ENCODE measurements at places on chromosomes 2 and 18.

DNA sequence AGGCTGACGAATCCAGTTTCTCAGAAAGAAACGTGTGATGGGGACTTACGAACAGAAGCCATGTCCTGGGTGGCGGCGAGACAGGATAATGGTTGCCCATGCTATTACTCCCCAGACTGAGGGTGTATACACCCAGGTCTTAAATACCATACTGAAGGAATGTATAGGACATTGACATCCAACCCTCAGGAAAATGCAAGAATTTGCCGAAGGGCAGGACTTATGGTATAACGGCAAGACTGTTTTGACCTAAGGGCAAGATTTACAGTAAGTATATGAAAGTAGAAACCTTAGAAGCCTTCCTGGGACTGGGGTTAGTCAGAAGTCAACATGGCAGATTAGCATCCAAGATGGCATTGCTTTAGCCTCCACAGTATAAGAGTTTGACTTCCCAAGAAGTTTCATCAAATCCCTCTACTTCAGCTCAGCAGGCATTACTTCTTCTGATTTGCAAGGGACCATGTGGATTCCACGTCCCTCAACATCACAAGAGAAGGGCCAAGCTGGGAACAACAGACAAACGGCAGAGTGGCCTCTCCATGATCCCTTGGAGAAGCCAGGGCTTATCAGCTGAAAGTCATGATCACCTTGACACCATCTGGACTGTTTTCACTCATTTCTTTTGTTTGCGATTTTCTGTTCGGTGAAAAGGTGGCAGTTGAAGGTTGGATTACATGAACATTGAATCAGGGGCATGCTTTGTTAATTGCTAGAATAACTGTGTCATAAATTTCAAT, 21.1 kb downstream of the ST3GAL5 start:
- DNase-seq, result no peak

- DNase-seq, result no peak
Observed at GRCh38 chr2:191851158-191851557, 4.3 kb upstream of the CAVIN2 start.

DNA sequence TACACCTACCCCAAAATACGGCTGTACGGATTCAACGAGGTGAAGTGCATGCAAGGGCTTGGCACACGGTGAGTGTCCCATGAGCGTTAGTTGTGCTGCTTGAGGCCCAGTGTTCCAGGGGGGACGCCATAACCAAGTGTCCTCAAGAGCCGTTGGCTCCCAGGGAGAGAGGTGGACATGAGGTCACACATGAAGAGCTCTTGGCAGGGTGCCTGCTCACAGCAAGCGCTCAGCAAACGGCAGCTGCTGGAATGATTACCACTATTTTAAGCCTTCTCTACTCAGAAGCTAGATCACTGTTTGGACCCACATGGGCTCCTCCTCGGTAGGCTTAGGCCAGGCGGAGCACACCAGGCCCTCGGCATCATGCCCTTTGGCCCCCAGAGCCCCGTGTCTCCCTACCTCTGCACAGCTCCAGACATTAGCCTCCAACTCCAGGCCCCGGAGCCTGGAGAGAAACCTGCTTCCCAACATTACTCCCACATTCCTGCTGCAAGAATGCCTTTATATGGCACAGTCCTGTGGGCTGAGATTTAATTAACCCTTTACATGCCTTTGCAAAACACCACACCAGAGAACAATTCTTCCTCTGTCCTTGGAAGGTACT, 68.4 kb upstream of the PPP1CB start:
- peak; percentile 60 for DNase-seq

- no peak for DNase-seq
Observed at GRCh38 chr2:96430394-96430988, 74.7 kb downstream of the NEURL3 start.

- no peak for DNase-seq
Observed at GRCh38 chr2:233234264-233234663, 17.2 kb upstream of the ATG16L1 start.

- no peak for DNase-seq
Observed at GRCh38 chr2:157367704-157368103, 42.1 kb upstream of the ERMN start.

GRCh38 chr2:236551471-236552211, 18.0 kb upstream of the ACKR3 start:
- no peak for DNase-seq

GRCh38 chr2:67896476-67896875, 166.3 kb downstream of the C1D start:
- DNase-seq, result no peak

- peak; percentile 52 for DNase-seq
Observed at GRCh38 chr2:34096562-34097171, 497.6 kb upstream of the FAM98A start.

GRCh38 chr2:220478305-220479058, 851.1 kb downstream of the SLC4A3 start:
- no peak for DNase-seq

GRCh38 chr2:181005809-181006208, 25.4 kb downstream of the UBE2E3 start:
- no peak for DNase-seq

- DNase-seq, result no peak
Observed at GRCh38 chr18:79583984-79584401, 95.6 kb upstream of the CTDP1 start.

- no peak for DNase-seq
Observed at GRCh38 chr2:235112365-235112764, 160.5 kb downstream of the SH3BP4 start.

DNA sequence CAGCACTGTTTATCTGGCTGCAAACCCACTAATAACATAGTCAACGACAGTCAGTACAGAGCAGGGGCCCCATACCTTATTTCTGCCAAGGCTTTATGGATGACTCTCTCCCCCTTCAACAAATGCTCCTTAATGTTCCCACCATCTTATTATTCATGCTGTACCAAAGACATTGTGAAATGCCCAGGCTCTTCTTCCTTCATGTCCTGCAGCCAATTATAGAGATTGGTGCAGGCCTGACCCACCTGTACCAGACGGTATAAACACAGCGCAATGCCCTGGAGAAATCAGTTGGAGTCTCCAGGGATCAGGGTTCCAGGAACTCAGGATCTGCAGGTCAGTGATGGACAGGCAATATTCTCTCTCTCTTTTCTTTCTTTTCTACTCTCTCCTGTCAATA, at the start of gene IL1F10:
Gene IL1F10, plus strand, starts transcription at position 290 of the 400 bp plus-strand sequence. CDS start 4,769 bp downstream, outside the sequence.
- DNase-seq, result no peak

DNA sequence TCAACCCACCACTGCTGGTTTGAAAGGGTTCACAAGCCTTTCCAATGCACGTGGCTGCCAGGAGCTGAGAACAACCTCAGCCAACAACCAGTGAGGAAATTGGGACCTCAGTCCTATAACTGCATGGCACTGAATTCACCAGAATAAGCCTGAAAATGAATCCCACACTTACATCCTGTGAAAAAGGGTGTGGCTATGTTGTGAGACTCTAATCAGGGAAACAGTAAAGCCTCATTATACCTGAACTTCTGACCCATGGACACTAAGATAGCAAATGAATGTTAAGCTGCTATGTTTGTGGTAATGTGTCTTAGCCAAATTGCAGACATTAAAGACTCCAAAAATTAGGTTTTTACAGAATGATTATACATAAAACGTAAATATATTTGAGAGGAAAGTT, 515.8 kb downstream of the IRS1 start:
- no peak for DNase-seq

DNA sequence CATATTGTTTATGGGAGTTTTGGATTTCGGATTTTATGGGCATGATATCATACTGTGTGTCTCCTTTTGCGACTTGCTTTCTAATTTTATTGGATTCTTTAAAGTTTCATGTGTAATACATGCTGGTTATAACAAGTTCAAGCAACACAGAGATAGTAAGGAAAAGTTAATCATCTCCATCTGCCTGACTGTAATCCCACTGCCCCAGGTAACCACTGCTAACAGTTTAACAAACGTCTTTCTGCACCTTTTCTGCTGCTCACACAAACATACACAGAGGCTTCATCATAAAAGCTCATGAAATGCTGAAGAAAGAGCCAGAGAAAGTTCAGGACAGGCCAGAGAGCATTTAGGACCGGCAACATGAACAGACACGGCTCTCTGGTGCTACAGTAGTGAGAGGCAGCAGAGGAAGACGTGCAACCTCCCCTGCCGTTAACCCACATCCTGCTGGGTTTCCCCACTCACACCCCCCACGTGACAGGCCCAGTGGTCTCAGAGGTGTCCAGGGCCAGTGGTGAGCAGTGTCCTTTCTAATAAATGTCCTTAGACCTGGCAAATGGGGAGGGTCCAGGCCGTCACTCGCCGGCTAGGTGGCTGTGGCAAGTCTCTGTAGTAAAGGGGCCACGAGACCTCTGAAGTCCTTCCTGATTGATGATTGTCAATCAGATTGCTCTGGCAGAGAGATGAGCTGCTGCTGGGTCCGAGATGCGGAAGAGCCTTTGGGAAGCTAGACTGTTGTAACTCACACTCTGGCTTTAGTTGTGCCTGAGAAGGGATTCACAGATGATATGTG, 43.0 kb upstream of the SLC1A4 start:
- no peak for DNase-seq

- DNase-seq, result no peak
Observed at GRCh38 chr2:39504790-39505335, 67.8 kb upstream of the MAP4K3 start.

- DNase-seq, result no peak
Observed at GRCh38 chr2:206231669-206232286, 42.7 kb upstream of the ZDBF2 start.

- DNase-seq, result no peak
Observed at GRCh38 chr2:135151615-135152014, 99.5 kb downstream of the RAB3GAP1 start.

GRCh38 chr2:241437179-241437578, 71.2 kb downstream of the STK25 start:
- no peak for DNase-seq

GRCh38 chr18:63508596-63508995, 31.8 kb downstream of the SERPINB5 start:
- no peak for DNase-seq

GRCh38 chr2:223475901-223476300, 126.3 kb downstream of the SCG2 start:
- DNase-seq, result no peak

DNA sequence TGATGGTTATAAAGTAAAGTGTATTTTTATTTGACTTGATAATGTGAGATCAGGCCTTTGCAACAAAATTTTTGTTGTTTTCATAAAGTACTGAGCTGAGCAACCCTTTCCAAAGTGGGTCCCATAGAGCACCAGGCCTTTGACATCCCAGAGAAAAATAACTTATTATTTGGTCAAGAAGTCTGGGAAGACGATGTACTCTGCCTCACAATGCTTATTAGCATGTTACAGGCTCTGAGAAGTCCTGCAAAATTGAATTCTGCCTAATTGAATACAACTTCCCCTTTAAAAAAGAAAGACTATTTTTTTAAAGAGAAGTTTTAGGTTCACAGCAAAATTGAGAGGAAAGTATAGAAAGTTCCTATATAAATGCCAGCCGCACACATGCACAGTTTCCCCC, 151.5 kb upstream of the TCF4 start:
- DNase-seq, result no peak

DNA sequence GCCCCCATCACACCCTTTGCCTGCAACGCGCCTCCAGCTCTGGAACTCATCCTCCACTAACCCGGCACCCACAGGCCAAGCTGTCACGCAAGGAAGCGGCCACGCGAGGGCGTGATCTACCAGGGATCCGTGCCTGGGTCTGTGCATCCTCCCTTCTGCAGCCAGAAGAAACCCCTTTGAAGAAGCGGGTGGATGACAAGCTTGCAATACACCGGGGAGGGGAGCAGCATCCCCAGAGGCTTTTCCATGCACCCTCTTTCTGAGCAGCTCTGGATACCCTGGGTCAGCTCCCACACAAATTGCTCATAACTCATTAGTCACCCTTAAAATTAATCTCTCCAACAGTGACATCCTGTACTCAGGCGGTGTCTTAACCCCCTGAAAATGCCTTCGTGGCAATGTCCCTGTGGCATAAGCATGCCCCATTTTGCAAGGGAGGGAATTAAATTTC, 47.6 kb downstream of the PDCL3 start:
- peak; percentile 85 for DNase-seq

DNA sequence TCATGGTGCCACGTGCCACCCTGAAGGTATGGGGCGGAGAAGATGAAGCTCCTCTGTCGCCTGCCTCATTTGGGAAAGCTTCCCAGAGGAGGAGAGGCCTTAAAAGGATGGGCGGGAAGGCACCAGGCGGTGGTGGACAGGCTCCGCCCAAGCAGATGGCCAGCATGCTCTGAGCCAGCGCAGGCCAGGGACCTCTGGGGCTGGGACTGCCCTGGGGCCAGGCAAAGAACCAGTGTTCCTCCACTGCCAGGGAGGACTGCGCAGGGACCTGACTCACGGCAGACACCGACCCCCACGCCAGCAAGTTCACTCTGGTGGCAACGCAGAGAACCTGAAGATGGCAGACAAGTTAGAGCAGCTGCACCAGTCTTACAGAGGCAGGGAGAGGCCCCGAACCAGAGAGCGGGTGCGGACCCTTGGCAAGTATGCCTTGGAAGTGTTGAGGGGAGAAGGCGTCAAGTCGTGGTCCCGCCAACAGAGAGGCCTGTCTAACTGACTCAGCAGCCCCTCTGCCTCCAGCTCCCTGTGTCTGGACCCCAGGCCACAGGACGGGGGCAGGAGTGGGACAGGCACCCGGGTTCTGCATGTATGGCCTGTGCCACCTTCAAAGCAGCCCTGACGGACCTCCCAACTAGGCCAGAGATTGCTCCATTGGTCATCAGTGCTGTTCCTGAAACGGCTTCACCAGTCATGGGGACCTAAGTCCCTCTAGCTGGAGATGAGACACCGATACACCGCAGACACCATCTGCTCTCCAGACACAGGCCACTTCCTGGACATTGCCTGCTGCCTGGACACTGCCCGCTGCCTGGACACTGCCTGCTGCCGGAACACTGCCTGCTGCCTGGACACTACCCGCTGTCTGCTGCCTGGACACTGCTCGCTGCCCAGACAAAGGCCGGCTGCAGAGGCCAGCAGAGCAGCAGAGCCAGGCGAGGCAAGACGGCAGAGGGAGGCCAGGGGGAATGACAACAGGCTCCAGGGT, 124.7 kb downstream of the HDAC4 start:
- peak; percentile 59 for DNase-seq

DNA sequence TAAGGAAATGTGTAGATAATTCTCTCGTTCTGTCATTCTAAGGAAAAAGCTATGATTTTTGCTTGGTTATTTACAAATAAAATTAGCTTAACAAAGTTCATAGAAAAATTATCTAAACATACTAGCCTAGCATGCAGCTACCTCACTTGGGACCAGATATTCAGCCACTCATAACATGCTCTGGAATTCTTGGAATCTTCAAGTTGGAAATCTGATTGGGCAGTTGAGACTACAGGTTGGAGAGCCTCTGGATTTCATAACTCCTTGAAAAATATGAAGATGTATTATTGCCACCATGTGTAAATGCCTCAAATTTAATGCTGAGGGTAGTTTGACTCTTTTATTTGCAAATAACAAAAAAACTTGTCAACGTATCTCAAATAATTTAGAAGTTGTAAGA, 132.2 kb upstream of the GULP1 start:
- DNase-seq, result no peak

GRCh38 chr2:26848336-26849055, 564 bp downstream of the DPYSL5 start:
- peak; percentile 79 for DNase-seq

- no peak for DNase-seq
Observed at GRCh38 chr2:70743677-70744076, 24.3 kb downstream of the ADD2 start.

- DNase-seq, result no peak
Observed at GRCh38 chr2:118992740-118993391, 50.9 kb downstream of the MARCO start.

Measured in ecto neural progenitor cell (in vitro differentiated cells).